ENCODE measurements at places on chromosomes 12 and 14.

GRCh38 chr12:97173688-97174410, 266.8 kb downstream of the NEDD1 start:
- DNase-seq, result no peak

GRCh38 chr14:89443042-89443629, 26.1 kb upstream of the FOXN3 start:
- no peak for DNase-seq

GRCh38 chr14:69107407-69108003, 45.4 kb downstream of the DCAF5 start:
- DNase-seq, result peak; percentile 74

- no peak for DNase-seq
These were observed 61.4 kb downstream of the LMNTD1 start for GRCh38 chr12:25491396-25492325.

DNA sequence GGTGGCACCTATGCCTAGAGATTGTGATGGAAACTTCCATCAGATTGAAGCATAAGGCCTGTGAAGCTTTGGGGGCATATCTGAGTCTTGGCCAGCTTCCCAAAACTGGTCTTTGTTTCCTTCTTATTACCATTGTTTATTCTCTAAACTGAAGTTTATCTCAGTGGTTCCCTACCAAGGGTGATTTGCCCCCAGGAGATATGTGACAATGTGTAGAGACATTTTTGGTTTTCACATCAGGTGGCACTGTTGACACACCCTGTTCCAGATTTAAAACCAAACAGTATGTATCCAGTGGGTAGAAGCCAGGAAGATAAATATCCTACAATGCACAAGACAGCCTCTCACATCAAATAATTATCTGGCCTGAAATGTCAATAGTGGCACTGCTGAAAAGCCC, 22.1 kb downstream of the RASSF9 start:
- no peak for DNase-seq

- no peak for DNase-seq
These were observed 278.8 kb downstream of the ZFP36L1 start for GRCh38 chr14:68513838-68514607.

- DNase-seq, result no peak
These were observed 158.5 kb downstream of the TGFB3 start for GRCh38 chr14:75823334-75823733.

GRCh38 chr14:99133636-99134515, 138.1 kb downstream of the BCL11B start:
- no peak for DNase-seq

DNA sequence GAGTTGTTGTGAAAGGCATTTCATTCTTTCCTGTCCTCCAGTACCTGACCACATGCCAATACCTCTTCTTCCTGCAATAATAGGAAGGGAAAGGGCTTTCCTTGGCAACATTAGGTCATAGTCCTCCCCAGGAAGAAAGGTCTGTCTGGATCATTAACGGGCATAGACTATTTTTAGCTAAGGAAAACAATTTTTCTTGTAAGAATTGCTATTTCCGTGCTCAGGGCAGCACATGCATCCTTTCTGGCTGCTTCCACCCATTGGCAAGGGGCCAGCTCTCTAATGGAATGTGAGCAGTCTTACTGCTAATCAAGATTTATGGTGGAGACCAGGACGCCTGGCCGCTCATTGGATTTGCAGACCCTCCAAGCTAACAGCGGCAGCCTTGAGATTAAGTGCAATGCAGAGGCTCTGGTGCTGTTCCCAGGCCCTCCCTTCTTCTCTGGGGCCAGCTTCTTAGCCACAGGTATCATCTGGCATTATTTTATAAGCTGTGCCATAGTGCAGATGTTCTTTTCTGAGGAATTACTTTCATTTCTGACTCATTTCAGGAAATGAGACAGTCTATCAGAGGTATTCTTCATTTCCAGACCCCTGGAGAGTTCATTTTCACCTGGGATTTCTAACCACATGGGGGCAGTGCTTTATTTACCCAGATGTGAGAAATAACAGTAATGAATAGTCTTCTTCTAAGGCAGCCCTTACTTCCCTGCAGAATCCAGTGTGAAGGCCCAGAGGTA, 52.9 kb downstream of the ANO6 start:
- no peak for DNase-seq

DNA sequence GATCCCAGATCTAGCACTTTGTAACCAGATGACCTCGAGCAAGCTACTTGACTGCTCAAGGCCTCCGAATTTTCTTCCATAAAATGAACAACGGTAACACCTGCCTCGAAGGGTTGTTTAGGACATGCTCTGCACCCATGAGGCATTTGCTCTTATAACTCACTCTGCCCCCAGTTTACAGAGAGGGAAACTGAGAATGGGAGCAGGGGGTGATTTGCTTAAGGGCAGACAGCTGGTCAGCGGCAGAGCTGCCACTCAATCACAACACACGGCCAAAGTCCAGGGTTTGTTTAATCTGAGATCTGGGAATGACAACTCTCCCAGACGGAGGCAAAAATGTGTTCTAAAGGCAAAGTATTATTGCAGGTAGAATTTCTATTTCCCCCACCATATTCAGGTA, 156.3 kb downstream of the RIMBP2 start:
- DNase-seq, result no peak

GRCh38 chr14:60691383-60692113, 32.6 kb downstream of the SIX4 start:
- DNase-seq, result no peak

DNA sequence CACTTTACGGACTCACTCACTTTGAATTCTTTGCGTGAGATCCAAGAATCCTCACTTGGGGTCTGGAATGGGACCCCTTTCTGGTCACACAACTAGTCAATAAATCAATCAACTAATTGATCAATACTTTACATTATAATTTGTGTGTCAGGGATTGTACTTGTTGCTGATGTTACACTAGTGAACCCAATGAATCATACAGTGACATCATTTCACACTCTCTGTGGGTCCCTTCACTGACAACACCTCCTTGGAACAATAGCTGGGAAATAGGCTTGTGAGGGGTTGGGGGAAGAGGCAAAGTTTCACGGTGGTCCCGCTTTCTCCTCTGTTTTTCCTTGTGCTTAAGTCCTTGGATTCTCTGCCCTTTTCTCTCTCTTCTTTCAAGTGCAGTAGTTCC, 35.0 kb downstream of the TPH2 start:
- DNase-seq, result no peak

GRCh38 chr14:93090826-93091555, 24.7 kb downstream of the ITPK1 start:
- peak; percentile 38 for DNase-seq

DNA sequence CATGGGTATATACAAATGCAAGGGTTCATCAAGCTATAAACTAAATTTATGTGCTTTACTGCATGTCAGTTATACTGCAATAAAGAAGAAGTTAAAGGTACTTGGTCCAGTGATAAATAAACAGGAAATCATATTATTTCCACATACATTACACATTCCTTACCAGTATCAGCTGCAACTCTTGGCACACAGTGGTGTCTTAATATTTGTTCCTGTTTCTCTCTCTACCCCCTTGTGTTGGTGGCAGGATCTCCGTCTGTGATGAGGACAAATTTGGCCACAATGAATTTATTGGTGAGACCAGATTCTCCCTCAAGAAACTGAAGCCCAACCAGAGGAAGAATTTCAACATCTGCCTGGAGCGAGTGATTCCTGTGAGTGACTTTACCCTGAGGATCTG, 19.2 kb upstream of the OAS1 start:
- DNase-seq, result no peak

- DNase-seq, result no peak
These were observed 256.1 kb downstream of the APAF1 start for GRCh38 chr12:98901189-98901588.

GRCh38 chr14:38342803-38343202, 86.9 kb upstream of the CLEC14A start:
- no peak for DNase-seq

- no peak for DNase-seq
These were observed 9.9 kb upstream of the DIABLO start for GRCh38 chr12:122235741-122236140.

DNA sequence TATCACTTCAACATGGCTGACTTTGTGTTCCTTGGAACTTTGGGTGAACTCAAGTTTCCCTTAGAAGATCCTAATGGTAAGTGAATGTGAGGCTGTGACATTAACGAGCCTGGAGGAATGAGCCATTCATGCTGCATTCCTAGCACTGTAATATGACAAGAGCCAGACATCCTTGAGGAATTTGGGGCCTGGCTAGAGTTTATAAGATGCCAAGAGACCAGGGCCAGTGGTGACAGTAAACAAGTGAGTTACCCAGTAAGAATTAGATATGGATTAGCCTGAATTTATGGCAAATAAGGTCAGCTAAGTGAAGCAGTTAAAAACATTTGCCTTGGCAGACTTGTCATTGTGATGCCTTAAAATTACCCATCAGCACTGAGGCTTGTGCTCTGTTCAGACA, 232.4 kb downstream of the AKAP6 start:
- DNase-seq, result no peak

Measured in NCI-H1436 (cell line).